ENCODE measurements at places on chromosomes 2 and 18.

DNA sequence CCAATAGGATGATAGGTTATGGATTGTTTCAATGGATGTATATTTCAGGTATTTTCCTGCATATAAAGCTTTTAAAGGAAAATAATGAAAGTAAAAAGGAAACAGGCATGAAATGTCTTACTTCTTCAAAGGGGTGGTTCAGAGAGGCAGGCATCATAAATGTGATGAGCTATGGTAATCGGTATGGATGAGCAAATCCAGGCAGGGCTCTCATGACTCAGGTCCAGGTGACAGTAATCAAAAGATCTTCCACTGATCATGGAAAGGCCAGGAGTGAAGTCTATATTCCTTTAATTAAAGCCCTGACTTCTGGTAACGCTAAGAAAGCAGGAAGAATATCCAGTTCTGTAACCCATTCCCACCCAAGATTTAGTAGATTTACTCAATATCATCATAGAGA is 48.7 kb upstream of the RGPD4 start:
- no peak for DNase-seq

- no peak for DNase-seq
These were observed 183.4 kb upstream of the CDH7 start for GRCh38 chr18:65567372-65567771.

DNA sequence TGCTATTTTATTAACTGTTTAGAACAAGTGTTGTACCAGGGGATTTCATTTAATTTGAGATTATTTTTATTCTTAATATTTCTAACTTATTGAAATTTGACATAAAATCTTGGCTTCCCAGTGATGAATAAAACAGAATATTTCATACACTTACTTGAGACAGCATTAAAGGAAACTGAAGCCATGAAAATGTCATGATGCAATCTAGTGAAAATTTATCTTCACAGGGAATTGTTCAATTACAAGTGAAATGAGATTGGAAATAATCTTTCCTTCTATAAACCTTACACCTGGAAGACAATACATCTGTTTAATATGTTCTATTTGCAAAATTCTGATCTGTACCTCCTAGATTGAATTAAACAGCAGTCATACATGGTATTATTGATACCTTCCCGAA is 511.0 kb upstream of the CDH7 start:
- no peak for DNase-seq

GRCh38 chr2:217166241-217166850 is 306.5 kb upstream of the TNP1 start:
- no peak for DNase-seq

GRCh38 chr2:12718015-12718671 is 1.4 kb downstream of the TRIB2 start:
- no peak for DNase-seq

DNA sequence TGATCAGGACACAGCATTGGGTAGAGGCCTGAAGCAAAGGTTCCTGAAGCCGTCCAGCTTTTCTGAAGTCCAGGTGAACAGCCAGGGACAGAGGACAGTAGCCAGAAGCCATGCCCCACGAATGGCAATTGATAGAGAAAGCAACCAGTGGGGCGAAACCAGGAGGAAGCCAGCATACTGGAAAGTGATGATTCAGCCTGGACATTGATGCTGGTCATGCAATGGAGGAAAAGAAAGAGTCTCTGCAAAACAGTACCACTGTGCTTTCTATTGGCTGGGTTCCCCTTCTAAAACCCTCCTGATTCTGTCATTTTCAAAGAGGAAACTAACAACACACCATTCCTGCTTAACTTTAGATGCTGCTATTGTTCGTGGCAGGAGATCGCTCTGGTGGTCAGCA is 221.4 kb upstream of the EPAS1 start:
- DNase-seq: no peak

- DNase-seq: no peak
These were observed 411.7 kb downstream of the PTPRM start for GRCh38 chr18:7978834-7979233.

GRCh38 chr2:240469239-240469636 is 33.8 kb downstream of the GPC1 start:
- no peak for DNase-seq

DNA sequence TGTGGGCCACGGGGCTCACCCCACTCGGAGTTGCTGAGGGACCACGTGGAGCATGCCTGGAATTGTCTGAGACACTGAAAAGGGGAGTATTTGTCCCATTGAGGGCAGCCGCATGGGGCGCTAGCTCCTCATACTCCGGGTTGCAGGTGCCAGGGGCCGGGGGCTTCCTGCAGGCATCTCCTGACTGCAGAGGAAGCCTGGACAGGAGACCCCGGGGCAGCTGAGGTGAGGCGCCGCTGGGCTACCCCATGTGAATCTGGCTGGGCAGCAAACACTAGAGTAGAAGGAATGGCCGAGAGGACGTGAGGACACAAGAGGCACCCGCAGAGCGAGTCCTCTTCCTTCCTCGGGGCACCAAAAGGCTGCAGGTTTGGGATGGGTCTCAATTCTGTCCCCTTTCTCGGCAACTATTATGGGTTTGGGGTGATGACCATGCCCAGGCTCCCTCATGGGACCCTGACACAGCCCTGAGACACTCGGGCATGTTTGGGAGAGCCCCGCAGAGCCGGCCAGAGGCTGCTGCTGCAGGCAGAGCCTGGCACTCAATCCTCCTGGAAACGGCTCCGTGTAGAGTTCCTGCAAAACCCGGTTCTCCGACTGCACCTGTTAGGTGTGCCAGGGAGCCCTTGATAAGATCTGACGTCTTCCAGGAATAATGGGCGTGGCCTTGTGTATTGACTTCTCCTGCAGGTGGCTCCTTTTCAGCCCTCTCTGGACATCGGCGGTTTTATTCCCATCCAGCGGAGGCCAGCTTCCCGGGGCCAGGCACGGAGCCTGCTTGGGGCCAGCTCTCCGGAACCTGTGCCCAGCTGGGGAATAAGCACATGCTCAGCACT is 77.0 kb downstream of the CTIF start:
- DNase-seq: no peak

GRCh38 chr18:58041633-58042032 is 2.4 kb upstream of the NEDD4L start:
- DNase-seq: no peak

- no peak for DNase-seq
These were observed 98.6 kb downstream of the SPIRE1 start for GRCh38 chr18:12559319-12559718.

- no peak for DNase-seq
These were observed 45.4 kb downstream of the SLC40A1 start for GRCh38 chr2:189534854-189535832.

DNA sequence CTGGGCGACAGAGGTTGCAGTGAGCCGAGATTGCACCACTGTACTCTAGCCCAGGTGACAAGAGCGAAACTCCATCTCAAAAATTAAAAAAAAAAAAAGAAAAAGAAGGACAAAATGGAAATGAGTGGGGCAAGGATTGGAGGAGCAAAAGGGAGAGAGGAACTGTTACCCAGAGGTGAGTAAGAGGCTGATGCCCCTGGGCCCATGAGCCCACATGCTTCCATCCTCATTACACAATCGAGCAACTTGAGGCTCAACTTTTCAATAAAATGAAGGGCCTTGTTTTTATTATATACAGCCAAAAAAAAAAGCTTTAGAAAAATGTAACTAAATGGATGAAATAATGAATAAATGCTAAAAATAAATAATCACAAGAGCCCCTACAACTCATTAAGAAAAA is 91.7 kb upstream of the YWHAQ start:
- DNase-seq: no peak

GRCh38 chr2:163397451-163397850 is 338.4 kb downstream of the FIGN start:
- no peak for DNase-seq

DNA sequence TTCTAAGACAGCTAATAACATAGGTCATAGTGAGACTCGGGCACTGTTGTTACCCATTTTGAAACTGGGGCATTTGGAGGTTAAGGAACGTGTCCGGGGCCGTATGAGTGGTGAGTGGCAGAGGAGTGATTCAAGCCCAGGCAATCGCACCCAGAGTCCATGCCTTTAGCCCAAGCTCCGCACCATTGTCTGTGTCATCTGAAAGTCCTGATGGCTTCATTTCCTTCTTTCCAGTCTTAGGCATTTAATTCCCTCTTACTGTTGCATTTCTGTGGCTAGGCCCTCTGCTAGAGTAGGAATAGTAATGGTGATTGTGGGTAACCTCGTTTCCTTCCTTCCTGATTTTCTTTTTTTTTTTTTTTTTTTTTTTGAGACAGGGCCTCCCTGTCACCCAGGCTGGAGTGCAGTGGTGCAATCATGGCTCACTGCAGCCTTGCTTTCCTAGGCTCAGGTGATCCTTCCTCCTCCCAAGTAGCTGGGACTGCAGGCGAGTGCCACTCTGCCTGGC is 49.8 kb upstream of the ASB1 start:
- no peak for DNase-seq

DNA sequence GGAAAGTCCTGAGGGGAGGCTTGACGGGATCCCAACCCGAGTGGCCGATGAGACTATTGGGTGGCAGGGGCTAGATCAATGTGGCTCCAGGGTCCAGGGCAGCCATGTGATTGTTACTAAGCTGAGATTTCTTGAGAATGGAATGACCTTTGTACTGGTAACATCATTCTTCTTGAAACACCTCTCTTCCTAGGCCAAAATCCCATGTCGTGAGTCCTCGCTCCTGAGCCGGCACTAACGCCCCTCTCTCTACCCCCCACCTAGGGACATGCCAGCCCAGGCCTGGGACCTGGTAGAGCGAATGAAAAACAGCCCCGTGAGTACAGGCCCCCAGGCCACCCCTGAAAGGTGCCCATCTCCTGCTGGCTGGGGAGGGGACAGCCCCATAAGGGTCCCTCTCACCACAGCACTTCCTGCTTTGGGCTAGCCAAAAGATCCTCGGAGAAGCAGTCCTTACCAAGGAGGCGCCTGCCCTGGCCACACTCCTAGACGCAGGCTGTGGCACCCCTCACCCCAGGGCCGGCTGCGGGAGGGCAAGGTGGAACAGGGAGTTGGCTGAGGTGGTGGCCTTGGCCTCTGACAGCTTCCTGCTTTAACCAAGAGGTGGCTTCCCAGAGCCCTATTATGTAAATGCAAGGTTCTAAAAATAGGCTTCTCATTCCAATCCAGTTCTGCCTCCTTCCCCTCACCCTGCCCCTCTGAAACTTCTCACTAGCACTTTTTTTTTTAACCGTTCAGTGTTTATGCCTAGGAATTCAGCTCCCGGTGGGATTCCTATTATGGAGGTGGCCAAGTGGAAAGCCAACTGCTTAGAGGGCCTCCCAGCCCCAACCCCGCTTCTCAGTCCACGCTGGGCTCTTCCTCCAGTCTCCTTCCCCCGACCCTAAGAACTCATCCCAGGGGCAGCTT is 126.6 kb upstream of the PPP1CB start:
- no peak for DNase-seq
